ENCODE measurements at places on chromosomes 6 and 20. TPM values are rescaled to one million over a fixed set of nuclear protein-coding genes. Genes with fewer than 3 reads are reported as not detected.

Gene DEFB132
- not detected for polyA plus RNA-seq

Gene DCDC2
- polyA plus RNA-seq, result not detected

Gene TMEM14C
- polyA plus RNA-seq, result 116 TPM

Gene SH3BGRL2
- 4.4 TPM for polyA plus RNA-seq

Gene SDHAF4
- polyA plus RNA-seq, result 26.8 TPM
